ENCODE measurements at places on chromosomes 1 and 21. TPM values are rescaled to one million over a fixed set of nuclear protein-coding genes. Genes with fewer than 3 reads are reported as not detected.

- peak overlapping the region; percentile 97 for H3K27ac ChIP-seq
- H3K4me3 ChIP-seq: peak overlapping the region; percentile 97
- no peak for DNase-seq
- H3K36me3 ChIP-seq: peaks cover under 1% of the 10 kb centered on the region
- peaks cover 44% of the 10 kb centered on the region for H3K4me1 ChIP-seq
These were observed 1.4 kb downstream of the DESI2 start for GRCh38 chr1:244654108-244655038.

DNA sequence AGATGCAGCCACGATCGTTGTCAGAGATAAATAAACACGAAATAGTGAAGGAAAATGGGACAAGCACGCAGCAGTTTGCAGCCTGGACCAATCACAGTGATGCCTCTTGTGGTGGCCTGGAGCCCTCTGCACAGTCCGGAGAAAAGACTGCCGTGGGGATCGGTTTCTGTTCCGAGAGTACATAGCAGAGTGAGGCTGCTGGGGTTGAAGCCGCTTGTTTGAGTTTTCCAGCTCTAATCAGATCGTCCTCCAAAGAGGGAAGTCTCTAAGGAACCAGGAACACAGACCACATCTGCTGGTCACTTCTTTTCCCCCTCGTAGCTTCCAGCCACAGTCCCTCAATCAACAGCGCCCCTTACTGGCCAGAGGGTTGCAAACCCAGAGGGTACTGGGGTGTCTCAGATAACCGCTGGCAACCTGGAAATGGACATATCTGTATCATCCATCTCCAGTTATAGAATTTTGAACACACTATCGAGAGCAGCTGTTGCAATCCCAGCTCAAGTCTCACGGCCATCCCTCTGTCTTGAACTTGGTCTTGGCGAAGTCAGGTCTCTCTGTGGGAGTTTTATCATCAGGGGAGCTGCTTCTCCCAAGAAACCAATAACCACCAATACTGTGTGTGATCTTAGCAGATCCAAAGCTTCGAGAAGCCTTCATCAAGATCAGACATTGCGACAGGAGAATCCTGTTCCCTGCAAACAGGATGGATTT is 57.4 kb downstream of the OLIG1 start:
- DNase-seq: peak; percentile 91
- H3K27ac ChIP-seq: no peak overlapping the region
- H3K4me1 ChIP-seq: peaks cover 32% of the 10 kb centered on the region
- peaks cover 17% of the 10 kb centered on the region for H3K27me3 ChIP-seq

- H3K4me3 ChIP-seq: no peak overlapping the region
- H3K27me3 ChIP-seq: no peaks in the 10 kb centered on the region
- no peak overlapping the region for H3K27ac ChIP-seq
- DNase-seq: peak; percentile 21
- H3K36me3 ChIP-seq: no peaks in the 10 kb centered on the region
- peaks cover 4% of the 10 kb centered on the region for H3K4me1 ChIP-seq
These were observed 101.6 kb downstream of the ZMYM4 start for GRCh38 chr1:35369922-35370671.

GRCh38 chr1:226085675-226086285 is 23.3 kb downstream of the H3-3A start:
- H3K4me3 ChIP-seq: no peak overlapping the region
- no peak for DNase-seq
- H3K27me3 ChIP-seq: peaks cover 27% of the 10 kb centered on the region

GRCh38 chr1:101482306-101482705 is 245.5 kb downstream of the S1PR1 start:
- H3K36me3 ChIP-seq: no peaks in the 10 kb centered on the region
- DNase-seq: no peak
- H3K27ac ChIP-seq: no peak overlapping the region
- no peak overlapping the region for H3K4me3 ChIP-seq

The ZFYVE9 gene
- total RNA-seq: 26.5 TPM

DNA sequence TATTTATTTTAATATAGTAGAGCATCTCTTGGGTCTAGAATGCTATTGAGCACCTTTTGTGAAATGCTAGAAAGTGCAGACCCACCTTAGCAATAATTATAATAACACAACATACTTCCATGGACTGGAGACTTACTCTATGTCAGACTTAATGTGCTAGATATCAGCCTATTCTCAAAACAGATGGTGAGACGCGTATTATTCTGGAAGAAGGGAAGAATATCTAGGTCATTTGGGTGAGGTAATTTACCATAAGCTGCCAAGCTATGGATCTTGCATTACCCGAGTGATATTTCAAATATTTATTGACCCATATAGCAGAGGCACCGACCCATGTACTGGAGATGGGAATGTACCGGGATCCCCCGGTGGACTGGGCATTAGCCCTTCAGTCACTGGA is 20.6 kb upstream of the IFNLR1 start:
- H3K27ac ChIP-seq: no peak overlapping the region
- no peaks in the 10 kb centered on the region for H3K4me1 ChIP-seq
- DNase-seq: no peak
- H3K4me3 ChIP-seq: no peak overlapping the region

The HTR6 gene
- total RNA-seq: 0.66 TPM

DNA sequence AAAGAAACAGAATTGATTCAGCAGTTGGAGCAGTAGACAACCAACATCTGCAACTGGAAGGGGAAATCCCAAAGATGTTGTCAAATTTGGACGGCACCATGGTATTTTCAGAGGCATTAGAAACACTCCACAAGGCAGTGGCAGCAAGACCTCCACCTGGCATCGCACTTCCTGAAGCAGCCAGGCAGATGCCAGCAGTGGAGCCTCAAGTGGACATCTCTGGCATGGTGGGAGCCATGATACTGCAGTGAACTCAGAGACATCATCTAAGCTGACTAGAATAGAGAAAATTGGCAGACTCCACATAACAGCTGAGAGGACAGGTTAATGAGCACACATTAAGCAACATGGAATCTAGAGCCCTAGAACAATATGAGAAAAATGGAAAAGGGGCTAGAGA is 33.9 kb upstream of the RGS8 start:
- no peak overlapping the region for H3K27ac ChIP-seq
- no peaks in the 10 kb centered on the region for H3K36me3 ChIP-seq
- no peak overlapping the region for H3K4me3 ChIP-seq

- H3K27me3 ChIP-seq: no peaks in the 10 kb centered on the region
- no peak overlapping the region for H3K27ac ChIP-seq
- H3K4me1 ChIP-seq: peaks cover 11% of the 10 kb centered on the region
- DNase-seq: no peak
- H3K4me3 ChIP-seq: no peak overlapping the region
These were observed 27.6 kb downstream of the ABCA4 start for GRCh38 chr1:94093396-94093795.

DNA sequence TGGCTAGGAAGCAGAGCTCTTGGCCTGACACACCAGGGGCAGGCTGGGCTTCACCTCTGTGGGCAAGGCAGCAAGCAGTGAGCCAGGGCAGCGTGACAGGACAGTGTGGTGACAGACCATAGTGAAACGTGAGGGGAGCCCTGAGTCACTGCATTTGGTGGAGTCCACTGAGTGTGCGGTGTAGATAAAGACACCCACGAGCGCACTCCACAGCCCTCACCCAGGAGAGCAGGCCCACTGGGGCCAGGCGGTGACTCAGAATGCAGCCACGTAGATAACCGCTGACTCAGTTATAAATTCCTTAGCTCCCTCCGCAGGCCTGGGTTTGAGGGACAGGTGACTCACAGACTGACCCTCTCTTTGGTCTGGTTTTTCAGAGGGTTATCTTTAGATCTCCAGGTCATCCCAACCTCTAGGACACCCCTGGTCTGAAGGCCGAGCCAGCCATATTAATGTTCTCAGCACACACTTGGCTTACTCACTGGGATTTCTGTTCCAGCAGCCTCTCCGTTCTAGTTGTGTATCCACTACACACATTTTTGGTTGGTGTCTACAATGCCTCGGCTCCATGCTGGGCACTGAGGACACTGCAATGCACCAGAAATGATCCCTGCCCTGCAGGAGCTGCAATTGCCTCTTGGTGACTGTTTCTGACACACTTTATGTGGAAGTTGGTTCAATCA is 90.2 kb upstream of the TSPAN2 start:
- no peaks in the 10 kb centered on the region for H3K36me3 ChIP-seq
- no peak for DNase-seq
- no peaks in the 10 kb centered on the region for H3K27me3 ChIP-seq
- H3K4me3 ChIP-seq: no peak overlapping the region
- H3K27ac ChIP-seq: no peak overlapping the region
- no peaks in the 10 kb centered on the region for H3K4me1 ChIP-seq

DNA sequence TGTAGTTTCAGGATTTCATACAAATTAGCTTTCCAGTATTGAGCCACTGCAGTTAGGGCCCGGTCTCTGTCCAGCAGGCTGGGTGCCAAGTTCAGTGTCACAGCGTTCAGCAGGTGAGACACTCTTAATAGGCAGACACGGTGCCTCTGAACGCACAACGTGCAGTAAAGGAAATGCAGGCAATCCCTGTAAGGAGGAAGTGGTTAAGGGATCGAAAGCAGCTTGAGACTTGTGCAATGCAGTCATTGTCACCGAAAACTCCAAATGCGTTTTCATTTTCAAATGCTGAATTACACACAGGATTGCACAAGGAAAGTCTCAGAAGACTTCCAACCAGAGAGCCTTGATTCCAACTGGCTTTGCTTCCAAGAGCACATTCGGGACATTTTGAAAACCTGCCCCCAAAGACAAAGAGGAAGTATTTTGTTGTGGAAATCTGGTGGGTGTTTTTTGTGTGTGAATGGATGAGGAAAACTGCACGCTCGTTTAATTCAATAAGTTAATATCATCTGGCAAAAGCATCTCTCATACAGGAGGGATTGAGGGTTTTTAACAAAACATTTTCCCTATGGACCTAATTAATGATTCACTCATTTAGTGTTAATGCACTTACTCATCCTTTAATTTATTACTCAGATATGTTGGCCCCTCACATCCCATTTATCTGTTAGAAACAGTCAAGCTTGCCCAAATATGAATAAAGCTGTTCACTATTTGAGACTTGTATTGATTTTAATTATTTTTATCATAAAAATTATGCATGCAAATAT is 61.6 kb downstream of the PTGS2 start:
- no peaks in the 10 kb centered on the region for H3K4me1 ChIP-seq
- no peak overlapping the region for H3K27ac ChIP-seq
- no peak overlapping the region for H3K4me3 ChIP-seq
- DNase-seq: no peak
- no peaks in the 10 kb centered on the region for H3K36me3 ChIP-seq
- H3K27me3 ChIP-seq: no peaks in the 10 kb centered on the region

- H3K4me1 ChIP-seq: peaks cover 6% of the 10 kb centered on the region
- peak; percentile 79 for DNase-seq
- no peak overlapping the region for H3K27ac ChIP-seq
- no peaks in the 10 kb centered on the region for H3K36me3 ChIP-seq
- H3K4me3 ChIP-seq: no peak overlapping the region
- H3K27me3 ChIP-seq: no peaks in the 10 kb centered on the region
These were observed 296.3 kb downstream of the SMYD3 start for GRCh38 chr1:246210756-246211155.

DNA sequence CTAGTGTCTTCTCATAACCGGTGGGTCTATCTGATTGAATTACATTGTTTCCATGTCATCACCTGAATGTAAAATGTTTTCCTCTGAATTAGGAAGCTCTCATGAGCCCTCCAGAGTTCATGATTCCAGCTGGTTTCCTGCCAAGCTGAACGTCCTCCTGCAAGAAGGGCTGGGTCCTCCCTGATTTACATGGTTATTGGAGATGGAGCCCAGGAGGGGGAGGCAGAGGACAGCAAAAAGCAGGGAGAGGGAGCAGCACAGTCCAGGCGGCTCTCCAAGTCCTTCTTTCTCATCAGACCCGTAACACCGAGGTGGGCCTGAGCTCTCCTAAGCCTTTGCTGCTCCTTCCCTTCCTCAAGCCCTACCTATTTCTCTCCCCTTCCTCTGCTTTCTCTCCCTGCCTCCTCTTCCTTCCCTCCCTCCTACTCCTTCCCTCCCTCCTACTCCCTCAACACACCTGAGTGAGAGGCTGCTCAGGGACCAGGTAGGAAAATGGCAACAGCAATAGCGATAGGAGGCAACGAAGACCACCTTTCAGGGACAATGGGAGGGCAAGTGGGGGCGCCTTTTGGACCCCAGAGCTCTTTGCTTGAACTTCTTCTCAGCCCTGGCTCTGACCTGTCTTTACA is 265.9 kb downstream of the PRDM2 start:
- no peaks in the 10 kb centered on the region for H3K4me1 ChIP-seq
- H3K4me3 ChIP-seq: no peak overlapping the region
- H3K36me3 ChIP-seq: 0 out of 2 replicates have a peak, but pooled peaks cover 4% of the 10 kb centered on the region
- no peaks in the 10 kb centered on the region for H3K27me3 ChIP-seq
- peak; percentile 88 for DNase-seq
- no peak overlapping the region for H3K27ac ChIP-seq

GRCh38 chr1:111895469-111895868 is 94.0 kb downstream of the KCND3 start:
- no peak overlapping the region for H3K27ac ChIP-seq
- no peak overlapping the region for H3K4me3 ChIP-seq
- peak; percentile 35 for DNase-seq
- no peaks in the 10 kb centered on the region for H3K27me3 ChIP-seq
- H3K36me3 ChIP-seq: no peaks in the 10 kb centered on the region

The S100A14 gene
- not detected for total RNA-seq

The C1orf87 gene
- total RNA-seq: 0.07 TPM

The MAP10 gene
- 3.3 TPM for total RNA-seq
